Bronchial smooth muscle cell (primary cell): ENCODE measurements at places on chromosomes 16 and 17. TPM values are rescaled to one million over a fixed set of nuclear protein-coding genes. Genes with fewer than 3 reads are reported as not detected.

Gene DNAI2
- not detected in 2 replicates for total RNA-seq

Gene CHST5
- not detected in 2 replicates for total RNA-seq

Gene DHRS7C
- total RNA-seq = not detected in 2 replicates

Gene SCNN1B
- not detected in 2 replicates for total RNA-seq

Gene GP1BA
- not detected in 2 replicates for total RNA-seq

Gene HES7
- total RNA-seq = not detected in 2 replicates

Gene SLC13A2
- total RNA-seq = not detected in 2 replicates

Gene ABCC11
- total RNA-seq = 0.26 and 0.32 TPM in 2 replicates

Gene TEKT3
- 0.09 TPM in 1 of 2 replicates, not detected in the other for total RNA-seq

Gene NLE1
- 17.8 and 20.5 TPM in 2 replicates for total RNA-seq

Gene TBC1D3G
- total RNA-seq = not detected in 2 replicates

Gene CD19
- total RNA-seq = not detected in 2 replicates

Gene CHMP1A
- 89.5 and 101 TPM in 2 replicates for total RNA-seq

Gene KRT31
- not detected in 2 replicates for total RNA-seq

Gene RAMP2
- 0.17 TPM in 1 of 2 replicates, not detected in the other for total RNA-seq

Gene SDK2
- under 0.01 TPM in 2 replicates for total RNA-seq

Gene TBC1D3C
- 1.5 TPM in 1 of 2 replicates, not detected in the other for total RNA-seq

Gene PRKCB
- not detected in 2 replicates for total RNA-seq

Gene HP
- total RNA-seq = not detected in 2 replicates

Gene B9D1
- total RNA-seq = 30.5 and 44.1 TPM in 2 replicates
